ENCODE measurements at places on chromosomes 16 and 17.

GRCh38 chr16:6113749-6114148 is 1016.2 kb upstream of the EEF2KMT start:
- DNase-seq: no peak

DNA sequence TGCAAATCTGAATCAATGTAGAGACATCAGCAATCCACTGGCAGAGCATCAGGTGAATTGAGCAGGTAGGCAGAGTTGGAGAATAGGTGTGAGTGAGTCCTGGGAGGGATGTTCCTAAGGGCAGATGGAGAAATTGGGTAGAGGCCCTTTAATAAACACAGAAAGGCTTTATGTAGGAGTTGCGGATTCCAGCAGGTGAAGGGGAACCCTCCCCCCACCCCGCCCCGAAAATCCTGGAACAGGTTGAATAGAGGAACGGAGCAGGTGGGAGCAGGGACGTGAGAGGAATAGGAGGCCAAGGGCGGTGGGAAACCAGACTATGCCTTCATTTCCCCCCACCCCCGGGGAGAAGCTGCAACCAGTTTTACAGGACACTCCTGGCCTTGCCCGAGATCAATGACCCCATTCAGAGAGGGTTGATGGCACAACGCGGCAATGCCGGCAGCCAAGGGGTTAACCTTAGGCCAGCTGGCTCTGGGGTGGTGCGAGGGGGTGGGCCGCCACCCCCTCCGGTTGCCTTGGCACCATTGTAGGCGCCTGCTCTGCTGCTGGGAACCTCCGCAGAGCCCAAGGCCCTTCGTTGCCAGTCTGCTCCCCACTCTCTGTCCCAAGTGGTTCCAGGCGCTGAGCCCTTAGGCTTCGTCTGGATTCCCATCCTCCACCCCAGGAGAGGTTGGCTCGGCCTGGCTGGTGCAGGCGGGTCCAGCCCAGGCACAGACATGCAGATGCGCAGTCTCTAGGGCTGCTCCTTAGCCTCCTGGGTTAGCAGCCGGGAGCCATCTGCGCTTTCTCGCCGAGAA is 814 bp upstream of the RUNDC3A start:
- peak; percentile 34 for DNase-seq

DNA sequence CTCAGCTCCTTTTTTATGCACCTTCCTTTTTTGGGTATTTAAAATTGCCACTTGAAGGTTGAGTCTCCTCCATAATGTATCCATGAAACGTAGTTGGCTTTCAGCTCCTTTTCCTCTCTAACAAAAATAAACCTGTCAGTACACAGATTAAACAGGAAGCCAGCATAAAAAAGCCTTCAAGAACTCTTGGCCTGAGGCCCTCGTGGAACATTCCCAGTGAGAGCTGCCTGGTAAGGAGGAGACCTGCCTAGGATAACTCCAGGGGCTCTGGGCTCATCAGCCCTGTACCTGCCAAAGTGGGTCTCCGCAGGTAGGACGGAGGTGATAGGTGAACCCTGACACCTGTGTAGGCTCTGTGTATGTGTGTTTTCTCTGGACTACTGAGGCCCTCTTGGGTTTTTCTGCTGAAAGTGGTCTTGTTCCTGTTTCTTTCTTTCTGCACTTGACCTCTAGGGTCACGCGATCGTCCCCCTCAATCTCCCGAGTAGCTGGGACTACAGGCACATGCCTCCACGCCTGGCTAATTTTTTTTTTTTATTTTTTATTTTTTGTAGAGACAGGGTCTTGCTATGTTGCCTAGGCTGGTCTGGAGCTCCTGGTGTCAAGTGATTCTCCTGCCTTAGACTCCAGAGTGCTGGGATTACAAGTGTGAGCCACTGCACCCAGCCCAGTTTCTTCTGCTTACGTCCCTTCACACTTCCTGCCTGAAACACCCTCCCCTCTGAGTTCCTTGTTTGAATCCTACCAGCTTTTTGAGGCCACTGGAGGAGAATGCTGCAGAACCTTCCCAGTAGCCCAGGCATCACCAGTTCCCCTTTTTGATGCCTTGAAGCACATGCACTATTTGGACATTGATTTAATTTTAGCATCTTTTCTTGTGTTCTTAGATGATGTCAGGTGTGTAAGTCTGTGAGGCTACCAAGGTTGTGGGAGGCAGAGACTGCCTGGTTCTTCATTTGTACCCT is 9.8 kb downstream of the PGS1 start:
- DNase-seq: no peak

GRCh38 chr17:64387145-64387473 is 3.6 kb downstream of the PECAM1 start:
- no peak for DNase-seq

DNA sequence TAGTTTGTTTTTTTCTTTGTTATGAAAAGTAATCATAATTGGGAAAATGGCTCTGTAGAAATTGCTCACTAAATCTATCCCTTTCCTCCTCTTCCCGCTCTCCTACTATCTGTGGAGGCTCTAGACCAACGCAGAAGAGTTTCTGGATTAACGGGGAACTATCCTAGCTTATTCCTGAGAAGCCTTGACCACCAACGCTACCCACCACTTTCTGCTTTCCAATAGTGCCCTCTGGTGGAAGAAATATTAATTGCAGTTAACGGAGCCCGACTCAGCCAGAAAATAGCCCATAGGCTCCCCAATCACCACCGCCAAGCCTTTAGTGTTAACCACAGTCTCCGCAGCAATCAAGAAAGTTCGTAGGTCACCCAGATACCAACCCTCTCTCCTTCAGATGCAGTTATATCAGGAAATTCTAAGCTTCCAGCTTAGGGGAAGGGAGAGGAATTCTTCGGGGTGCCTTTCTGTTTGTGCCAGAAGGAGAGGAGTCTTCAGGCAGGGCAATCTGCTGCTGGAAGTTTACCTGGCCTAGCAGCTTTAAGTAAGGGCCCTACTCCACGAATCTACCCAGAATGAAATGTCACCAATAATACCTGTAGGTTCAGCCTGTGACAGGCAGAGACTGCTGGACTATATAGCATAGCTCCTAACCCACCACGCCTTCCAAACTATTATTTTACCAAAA is 23.0 kb upstream of the NSRP1 start:
- DNase-seq: peak; percentile 54

DNA sequence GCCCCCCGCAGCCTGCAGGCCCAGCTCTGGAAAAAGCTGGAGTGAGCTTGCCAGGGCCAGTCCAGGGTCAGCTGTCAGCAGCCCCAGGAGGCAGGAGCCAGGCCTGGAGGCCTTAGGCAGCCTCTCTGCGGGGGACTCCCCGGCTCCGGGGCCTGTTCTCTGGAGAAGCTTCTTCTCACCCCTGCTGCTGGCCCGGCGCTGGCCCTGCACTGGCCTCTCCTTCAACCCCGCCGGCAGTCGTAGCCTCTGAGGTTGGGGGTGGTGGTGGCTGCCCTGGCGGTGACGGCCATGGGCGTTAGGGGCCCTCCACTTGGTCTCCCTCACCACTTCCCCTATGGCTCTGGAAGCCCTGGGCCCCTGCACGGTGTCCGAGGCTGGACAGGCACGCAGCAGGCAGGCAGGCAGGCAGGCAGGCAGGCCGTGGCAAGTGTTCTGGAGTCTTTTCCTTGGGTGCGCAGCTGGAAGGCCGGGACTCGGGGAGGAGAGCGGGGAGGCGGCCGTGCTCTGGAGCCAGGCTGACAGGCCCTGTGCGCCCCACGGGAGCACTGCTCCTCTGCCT is 2.1 kb downstream of the FOXF1 start:
- DNase-seq: no peak

GRCh38 chr17:34423978-34424813 is 61.2 kb upstream of the CCL1 start:
- no peak for DNase-seq

- peak; percentile 91 for DNase-seq
Observed at GRCh38 chr16:27235055-27235937, 32.0 kb downstream of the KDM8 start.

GRCh38 chr16:79159261-79160049 is 441.1 kb downstream of the MAF start:
- DNase-seq: no peak

DNA sequence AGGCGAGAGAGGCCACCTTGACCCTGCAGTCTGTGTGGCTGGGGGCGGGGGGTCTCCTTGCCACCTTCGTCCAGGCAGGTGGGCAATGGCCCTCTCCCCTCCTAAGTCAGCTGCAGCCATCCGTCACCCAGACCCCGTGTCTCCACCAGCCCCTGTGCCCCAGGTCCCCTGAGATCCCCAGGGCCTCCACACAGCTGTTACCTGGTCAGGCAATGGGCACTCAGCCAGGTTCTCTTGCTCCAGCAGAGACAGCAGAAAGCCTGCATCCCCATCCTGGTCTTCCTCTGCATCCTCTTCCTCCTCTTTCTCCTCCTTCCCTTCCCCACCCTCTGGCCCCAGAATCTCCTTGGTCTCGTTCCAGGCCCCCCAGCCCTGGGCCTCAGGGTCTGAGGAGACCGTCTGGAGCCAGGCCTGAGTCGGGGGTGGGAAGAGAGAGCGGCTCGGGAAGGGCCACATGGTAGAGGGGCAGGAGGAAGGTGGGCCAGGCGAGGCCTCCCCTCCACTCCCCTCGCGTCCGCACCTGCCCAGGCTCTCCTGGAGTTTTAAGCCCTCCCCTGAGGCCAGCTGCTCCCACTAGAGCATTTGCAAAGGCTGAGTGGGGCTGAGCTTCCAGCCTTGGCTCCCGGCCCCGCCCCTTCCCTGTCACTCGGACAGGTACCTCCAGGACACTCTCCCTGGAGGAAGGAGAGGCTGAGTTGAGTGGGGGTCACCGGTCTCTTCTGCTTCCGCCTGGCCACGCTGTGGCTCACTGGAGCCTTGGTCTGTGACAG is at the start of gene PABPN1L:
TSS of gene PABPN1L (minus strand) at position 510 of the 770 bp plus-strand sequence. CDS start at position 456, 54 bp downstream.
- no peak for DNase-seq

GRCh38 chr17:8896641-8897635 is 29.5 kb upstream of the PIK3R6 start:
- DNase-seq: no peak

DNA sequence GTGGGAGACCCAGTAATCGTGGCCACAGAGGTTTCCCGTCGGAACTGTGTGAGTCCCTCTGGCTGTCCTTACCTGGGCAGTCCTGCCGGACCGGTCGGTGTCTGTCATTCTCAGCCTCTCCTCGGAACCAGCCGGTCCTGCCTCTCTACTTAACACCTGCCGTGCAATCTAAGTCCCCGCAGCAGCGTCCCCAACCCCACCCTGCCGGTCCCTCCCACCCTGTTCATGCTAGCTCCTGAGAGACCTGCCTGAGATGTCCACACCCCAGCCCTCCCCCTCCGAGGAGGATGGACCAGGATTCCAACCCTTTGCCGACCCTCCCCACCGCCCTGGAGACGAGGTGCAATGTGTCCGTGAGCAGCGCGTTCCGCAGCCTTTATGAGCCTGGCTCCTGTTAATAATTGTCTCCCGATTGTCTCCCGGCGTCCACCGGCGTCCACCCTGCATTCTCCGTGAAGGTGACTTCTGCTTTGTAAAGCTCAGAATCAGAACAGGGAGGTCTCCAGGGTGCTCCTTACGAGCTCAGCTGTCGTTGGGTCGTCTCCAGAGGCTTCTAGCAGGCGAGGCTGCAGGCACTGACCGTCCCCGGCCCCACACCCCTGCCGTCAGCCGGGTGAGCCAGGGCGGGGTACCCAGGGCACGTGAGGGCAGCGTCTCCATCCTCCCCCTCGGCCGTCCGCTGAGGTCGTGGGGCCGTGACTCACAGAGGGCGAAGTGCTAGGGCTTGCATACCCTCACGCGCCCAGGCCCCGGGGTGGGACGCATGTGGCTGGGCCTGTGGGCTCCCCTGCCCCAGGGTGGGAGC is 10.1 kb downstream of the METRNL start:
- DNase-seq: no peak

DNA sequence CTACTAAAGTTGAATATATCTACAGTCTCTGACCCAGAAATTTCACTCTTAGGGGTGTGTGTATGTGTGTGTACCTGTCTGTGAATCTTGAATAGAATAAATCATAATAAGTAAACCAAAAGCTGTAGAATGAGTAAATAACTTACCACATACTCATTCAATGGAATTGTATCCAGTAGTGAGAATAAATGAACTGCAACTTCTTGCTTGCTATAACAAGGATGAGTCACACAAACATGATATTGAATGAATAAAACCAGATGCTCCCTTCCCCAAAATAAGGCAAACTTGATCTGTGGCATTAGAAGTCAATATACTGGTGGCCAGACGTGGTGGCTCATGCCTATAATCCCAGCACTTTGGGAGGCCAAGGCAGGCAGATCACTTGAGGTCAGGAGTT is 259.8 kb upstream of the MON1B start:
- DNase-seq: peak; percentile 36

DNA sequence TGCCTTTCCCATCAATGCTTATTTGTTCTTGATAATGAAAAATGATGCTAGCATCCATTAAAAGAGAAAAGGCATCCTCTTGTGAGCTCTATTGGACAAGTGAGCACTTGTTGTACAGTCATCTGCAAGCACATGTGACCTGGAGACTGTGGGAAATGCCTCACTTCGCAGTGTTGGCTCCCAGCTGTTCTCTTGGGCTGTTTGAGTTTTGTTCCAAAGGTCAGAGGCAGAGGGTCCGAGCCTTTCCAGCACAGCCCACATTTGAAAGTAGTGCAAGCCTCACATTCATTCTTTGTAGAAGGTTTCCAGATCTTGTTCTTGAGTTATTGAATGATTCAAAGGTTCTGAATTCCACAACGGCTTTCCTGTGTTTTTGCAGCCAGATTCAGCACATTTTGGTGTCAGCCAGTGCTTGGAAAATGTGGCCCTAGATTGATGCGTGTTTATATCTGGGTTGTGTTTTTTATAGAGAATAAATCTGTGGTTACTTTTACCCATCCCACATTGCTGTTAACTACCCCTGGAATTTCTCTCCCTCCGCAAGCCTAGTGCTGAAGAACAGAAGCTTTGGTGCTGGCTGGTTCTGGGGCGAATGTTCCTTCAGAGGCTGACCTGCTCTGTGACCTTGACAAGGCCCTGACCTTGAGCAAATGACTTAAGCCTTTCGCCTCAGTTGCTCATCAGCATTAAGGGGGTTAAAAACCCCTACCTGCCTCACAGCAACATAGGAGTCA is 49.8 kb downstream of the CDH1 start:
- DNase-seq: peak; percentile 84

DNA sequence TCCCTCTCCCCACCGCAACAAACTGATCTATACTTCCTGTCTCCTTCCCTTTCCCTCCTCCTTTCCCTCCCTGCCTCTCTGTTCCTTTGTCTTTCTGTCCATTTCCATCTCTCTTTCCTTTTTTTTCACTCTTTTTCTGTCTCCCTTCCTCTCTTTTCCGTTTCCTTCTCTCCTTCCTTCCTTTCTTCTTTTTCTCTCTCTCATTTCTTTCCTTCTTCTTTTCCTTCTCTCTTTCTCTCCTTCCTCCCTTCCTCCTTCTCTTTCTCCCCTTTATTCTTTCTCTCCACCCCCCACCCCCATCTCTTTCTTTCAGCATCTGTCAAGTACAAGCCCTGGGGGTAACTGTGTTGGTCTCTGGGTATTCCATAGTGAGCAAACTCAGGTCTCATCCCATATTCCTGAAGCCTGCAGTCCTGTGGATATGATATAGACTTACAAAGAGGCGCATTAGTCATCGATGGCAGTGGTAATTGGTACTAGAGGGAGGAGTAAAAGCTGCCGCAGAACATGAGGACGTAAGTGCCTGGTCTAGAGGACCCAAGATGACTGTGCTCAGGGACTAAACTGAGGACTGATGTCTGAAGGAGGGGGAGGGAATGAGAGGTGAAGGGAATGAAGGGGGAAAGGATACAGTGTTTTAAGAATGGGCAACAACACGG is 50.4 kb downstream of the VAT1L start:
- no peak for DNase-seq

GRCh38 chr16:11251525-11252481 is 4.2 kb downstream of the SOCS1 start:
- peak; percentile 61 for DNase-seq

GRCh38 chr16:89363621-89364393 is 126.6 kb downstream of the ANKRD11 start:
- DNase-seq: peak; percentile 68
